ENCODE measurements at places on chromosomes 2 and 18.

- no peak for DNase-seq
These were observed 1167.9 kb downstream of the DSC3 start for GRCh38 chr18:29874519-29875098.

DNA sequence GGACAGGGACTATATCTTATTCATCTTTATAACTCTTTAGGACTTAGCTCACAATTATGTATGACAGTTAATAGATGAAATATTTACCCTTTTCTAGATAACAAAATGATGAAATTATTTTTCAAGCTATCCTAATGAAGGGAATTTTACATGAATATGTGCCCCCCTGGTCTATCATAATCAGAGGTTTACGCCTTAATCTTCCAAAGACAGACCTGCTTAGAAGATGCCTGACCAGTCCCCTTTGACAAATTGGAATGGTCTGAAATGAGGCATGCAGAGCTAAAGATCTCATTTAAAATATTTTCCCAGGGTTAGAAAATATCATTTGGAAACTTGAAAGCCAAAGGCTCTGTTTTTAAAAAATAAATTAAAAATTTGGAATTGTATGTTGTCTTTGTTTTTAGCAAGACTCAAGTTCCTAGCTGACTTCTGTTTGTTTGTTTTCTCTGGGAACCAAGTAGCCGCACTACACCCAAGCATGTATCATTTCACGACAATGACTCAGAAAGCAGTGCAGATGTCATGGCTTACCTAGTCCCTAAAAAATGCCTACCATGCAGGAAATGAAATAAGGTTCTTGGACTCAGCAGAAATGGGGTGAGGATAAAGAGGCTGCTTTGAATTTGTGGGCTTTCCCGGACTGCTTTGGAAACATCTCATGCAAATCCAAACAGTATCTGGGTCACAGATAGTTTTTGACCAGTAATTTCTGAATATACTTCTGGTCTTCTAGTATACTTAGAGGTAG is 162.1 kb downstream of the ZEB2 start:
- no peak for DNase-seq

DNA sequence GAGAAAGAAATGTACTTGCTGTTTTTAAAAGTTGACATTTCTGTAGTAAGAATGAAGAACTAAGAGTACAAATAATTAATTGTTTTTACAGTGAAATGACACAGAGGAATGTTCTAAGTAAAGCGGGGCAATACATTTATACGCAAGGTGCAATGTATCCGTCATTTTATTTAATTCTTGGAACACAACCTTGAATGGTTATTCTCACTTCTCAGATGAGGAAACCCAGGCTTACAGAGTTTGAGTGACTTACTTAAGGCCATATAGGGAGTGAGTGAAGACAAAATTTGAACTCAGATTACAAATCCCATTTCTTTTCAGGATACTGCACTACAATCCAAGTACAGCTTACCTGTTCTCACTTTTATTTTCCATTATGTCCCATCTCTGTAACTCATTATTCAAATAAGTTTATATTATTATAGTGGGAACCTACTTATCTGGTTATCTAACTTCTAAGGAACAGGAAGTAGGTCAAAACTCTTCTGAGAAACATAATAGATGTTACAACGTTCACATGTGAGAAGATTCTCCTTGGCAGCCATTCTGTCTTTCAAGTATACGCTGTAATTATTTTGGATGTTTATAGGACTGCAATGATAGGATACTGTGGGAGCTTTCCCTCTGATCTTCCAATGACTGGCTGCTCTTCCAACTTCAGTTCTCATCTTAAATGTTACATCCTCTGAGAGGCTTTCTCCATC is 12.3 kb upstream of the STK17B start:
- DNase-seq = no peak

- no peak for DNase-seq
These were observed 122.1 kb downstream of the CELF4 start for GRCh38 chr18:37443325-37444055.

GRCh38 chr2:11983870-11984269 is 237.4 kb downstream of the LPIN1 start:
- DNase-seq = no peak

- no peak for DNase-seq
These were observed 46.3 kb downstream of the LMAN2L start for GRCh38 chr2:96693286-96694200.

GRCh38 chr2:157336137-157337010 is 10.8 kb upstream of the ERMN start:
- DNase-seq = peak; percentile 25

DNA sequence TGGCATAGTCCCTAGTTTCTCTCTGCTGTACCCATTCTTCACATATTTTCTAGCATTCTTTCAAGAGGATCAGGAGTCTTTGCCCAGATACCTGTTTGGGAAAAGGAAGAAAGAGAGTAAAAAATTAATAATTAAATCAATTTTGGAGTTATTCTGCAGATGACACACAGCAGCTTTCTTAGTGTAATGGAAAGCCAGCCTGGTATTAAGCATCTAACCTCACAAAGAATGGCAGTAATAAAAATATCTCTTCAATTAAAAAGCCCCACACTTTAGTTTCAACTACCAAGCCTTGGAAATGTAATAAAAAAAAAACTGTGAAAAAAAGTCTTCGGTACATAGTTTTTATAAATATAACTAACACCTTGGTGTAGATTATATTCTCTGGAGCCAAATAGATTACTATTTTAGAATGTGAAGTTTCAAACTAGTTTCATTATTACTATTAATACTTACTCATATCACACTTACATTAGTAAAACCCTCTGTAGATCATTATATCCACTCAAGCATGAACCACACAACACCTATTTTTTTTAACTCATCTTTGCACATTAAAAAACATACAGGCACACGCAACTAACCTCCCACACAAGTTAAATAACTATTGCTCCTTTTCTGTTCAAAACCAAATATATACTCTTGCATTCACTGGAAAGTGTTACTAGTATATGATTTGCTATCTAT is 90.9 kb downstream of the GPD2 start:
- no peak for DNase-seq

DNA sequence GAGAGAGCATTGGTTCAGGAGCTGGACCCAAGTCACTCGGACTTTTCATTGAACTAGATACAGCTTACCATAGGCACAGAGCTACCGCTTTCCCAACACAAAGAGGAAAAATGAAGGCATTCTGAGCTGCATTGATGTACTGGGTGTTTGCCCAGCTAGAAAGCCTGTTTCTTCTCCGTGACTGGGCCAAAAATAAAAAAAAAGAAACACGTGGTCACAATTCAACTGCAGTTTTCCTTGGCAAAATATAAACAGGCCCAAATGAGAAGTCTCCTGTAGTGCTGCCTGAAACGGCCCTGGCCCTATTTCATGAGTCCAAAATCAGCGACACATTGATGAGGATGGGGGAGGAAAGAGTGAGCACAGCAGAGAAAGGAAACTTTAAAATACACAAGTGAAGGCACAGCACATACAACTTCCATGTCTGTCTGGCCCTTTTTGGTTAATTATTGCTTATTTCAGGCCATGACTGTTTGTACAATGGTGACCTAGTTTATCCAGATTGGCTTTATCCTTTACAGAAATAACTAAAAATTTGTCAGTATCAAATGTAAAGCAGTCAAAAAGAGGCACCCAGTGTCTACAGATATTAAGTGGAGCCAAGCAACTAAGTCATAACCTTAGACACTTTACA is 179.7 kb downstream of the ICOS start:
- DNase-seq = no peak

DNA sequence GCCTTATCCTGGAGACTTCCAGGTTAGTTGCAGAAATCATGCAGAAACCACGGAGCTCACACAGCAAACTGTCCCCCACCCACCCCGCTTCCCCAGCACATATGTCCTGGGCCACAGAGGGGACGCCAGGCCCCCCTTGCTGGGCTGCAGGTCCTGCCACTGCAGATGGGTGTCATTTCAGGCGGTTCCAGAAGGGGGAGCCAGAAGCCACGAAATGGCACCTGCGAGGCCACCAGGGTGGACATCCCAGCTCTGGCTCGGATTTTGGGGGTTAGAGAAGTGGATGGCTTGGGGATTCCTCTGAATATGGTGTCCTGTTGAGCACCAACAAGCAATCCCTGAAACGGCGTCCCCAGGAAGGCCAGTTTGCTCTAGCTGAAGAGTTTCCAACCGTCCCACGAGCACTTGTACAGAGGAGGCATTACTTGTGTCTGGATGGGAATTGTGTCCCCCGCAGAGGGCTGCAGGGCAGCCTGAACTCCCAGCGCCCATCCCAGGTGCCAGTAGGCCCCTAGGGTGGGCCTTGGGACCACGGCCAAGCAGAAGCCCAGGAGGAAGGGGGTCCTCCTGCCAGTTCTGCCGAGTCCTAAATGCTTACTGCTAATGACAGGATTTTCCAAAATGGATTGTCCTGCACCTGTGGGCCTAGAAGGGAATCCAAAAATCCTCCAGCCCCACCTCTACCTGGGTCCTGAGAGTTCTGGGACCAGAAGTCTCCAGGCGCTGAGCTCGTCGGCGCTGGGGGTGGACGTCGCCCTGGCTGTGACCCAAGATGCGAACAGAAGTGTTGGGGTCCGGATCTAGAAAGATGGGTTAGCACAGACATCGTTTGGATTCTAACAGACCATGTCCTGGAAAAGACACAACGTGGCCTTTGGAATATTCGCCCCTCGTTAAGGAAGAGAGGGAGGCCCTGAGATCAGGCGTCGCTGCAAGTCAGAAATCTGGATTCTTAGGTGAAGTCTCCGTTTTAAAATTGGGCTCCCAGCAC is 14.6 kb upstream of the NFATC1 start:
- no peak for DNase-seq

- DNase-seq = no peak
These were observed 5.9 kb upstream of the RNF152 start for GRCh38 chr18:61898640-61899101.

- no peak for DNase-seq
These were observed 76.3 kb downstream of the DYNC1I2 start for GRCh38 chr2:171763602-171764001.

DNA sequence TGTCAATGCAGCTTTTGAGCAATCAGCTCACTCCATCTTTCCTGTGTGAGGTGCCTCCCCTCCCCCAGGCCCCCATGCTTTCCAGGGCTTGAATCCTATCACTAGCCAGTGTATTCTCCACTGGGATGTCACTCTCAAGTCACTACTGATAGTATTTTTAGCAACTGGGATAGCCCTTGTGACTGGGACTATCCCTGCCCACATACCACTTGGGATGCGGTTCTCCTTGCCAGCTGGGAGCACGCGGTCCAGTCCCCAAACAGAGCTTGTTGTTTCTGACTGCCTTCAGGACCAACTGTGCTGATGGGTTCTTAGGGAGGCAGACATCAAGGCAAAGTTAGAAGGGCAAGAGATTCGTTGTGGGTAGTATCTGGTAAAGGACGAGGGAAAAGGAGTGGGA is 134.9 kb downstream of the FAM161A start:
- DNase-seq = no peak

DNA sequence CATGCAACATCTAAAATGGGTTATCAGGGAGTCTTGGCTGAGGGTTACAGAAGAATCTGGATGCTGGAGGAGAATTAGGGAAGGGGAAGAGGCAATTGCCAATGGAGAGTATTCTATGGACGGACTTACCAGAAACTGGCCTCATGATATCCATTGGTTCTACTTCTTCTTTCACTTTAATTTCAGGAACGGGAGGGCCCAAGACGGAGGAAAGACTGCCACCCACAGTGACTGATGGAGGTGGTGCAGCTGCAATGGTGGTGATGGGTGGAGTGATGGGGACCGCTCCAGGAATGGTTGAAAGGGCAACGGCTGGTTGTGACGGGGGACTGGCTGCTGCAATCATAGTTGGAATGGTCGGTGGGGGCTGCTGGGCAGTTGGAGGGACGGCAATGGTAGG is 69.1 kb upstream of the AMMECR1L start:
- no peak for DNase-seq

DNA sequence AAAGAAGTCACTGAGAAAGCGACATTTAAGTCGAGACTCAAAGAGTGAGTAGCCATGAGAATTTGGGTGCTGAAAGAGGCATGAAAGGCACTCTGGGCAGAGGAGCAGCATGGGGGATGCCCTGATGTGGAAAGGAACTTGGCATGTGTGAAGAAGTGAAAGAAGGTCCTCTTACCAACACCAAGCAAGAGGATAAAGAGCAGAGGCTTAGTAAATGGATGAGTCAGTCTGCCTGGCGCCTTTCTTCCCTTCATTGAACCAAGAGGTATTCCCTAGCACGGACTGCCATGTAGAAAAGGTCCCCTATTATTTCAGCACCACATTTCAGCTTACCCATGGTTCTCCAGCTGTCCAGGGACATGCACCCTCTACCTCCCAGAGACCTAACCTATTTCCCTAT is 221.1 kb upstream of the NRP2 start:
- no peak for DNase-seq

- no peak for DNase-seq
These were observed 3.8 kb downstream of the STAM2 start for GRCh38 chr2:152171718-152172117.

- no peak for DNase-seq
These were observed 182.6 kb upstream of the THSD7B start for GRCh38 chr2:136582628-136583205.

GRCh38 chr18:9017167-9017904 is 85.2 kb upstream of the NDUFV2 start:
- DNase-seq = peak; percentile 20

- no peak for DNase-seq
These were observed 97.1 kb upstream of the ZNF521 start for GRCh38 chr18:25449046-25449445.

GRCh38 chr18:70197026-70197425 is 8.5 kb downstream of the RTTN start:
- no peak for DNase-seq

- DNase-seq = no peak
These were observed 221.6 kb downstream of the NCKAP5 start for GRCh38 chr2:133346654-133347053.

- DNase-seq = no peak
These were observed 1.2 kb downstream of the ATG9A start for GRCh38 chr2:219228041-219228910.

Data from stimulated activated CD8-positive, alpha-beta memory T cell treated with anti-CD3 and anti-CD28 coated beads, Interleukin-7, amount 100 ng/mL, for 1 hour (primary cell).